ENCODE measurements at places on chromosomes 5 and 9.

GRCh38 chr5:78544561-78545201, 103.9 kb downstream of the LHFPL2 start:
- no peak for DNase-seq

GRCh38 chr5:160198841-160199409, 30.4 kb upstream of the FABP6 start:
- DNase-seq: no peak

DNA sequence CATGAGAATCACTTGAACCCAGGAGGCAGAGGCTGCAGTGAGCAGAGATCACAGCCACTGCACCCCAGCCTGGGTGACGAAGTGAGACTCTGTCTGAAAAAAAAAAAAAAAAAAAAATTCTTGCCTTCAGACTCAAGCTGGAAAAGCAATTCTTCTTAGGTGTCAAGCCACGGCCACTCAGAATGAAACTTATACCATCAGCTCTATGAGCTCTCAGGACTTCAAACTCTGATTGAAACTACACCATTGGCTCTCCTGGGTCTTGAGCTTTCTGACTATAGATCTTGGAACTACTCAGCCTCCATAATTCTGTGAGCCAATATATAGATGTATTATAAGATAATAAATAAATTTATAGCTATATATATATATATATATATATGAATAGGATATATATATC, 12.9 kb upstream of the FGF10 start:
- no peak for DNase-seq

DNA sequence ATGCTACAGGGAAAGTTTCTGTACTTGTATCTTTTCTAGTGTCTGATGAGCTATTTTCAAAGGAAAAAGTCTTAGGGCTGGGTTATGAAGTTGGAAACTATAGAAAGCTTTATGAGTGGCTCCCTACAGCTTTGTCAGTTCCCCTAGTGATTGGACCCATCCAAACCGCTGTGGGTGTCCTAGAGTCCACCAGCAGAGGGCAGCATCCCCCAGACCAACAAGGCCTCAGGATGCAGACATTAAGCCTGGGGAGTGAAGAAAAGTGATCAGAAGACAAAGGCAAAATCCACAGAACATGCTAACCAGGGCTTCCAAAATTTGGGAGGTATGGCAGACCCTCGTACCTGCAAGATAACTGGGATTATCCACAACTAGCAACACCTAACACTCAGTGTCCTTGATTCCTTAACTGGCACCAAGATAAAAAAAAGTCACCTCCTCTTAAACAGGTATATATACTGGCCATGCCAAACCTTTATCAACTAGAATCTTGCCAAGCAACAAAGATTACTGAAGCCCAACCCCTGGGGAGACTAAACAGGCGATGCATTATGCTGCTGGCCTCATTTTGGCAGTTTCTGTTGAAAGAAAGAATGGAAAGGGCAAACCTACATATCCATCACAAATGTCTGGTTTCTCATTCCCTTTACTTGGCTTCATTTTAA, 110.4 kb upstream of the NR5A1 start:
- peak; percentile 84 for DNase-seq

DNA sequence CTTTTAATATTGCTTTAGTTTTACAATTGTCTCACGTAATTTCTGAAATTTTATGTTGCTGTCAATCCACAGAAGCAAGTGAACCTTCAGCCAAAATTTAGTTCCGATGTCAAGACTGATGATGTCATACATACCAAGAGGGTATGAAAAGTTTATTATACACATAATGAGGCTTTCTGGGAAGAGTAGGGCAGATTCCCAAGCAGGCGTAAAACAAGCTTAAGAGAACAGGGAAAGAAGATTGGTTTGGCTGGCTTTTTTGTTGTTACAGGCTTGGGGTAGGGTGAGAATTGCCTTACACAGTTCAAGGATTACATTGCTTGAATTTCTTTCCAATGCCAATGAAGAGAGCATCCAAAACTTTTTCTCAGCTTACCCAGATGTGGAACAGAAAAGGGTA, 1962.9 kb upstream of the CDH6 start:
- no peak for DNase-seq

DNA sequence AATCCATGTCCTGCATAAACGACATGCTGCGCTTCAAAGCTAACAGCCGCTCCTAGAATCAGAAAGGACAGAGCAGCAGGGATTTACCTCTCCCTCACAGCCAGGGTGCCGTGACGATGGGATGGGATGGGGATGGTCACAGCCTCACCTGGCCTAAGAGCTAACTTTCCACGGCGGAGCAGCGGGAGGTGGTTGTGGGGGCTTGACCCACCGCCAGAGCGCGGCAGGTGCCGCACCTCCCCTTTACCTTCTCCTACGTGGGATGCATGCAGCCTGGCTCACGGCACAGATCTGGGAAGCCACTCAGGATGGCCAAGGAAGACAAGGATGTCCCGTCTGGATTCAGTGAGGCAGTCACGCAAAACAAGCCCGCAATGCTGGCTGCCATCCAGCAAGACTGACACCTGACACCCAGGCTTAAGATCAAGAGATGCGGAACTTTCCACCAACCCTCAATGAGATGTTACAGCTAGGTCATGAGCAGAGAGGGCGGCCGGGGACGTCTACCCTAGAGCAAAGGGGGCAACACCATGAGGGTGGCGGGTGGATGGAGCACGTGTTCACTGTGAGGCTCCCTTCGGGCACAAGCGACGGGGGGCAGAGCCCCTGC, 5.8 kb downstream of the BRD9 start:
- DNase-seq: peak; percentile 70

GRCh38 chr5:136133222-136133921, 727 bp downstream of the SMAD5 start:
- no peak for DNase-seq

DNA sequence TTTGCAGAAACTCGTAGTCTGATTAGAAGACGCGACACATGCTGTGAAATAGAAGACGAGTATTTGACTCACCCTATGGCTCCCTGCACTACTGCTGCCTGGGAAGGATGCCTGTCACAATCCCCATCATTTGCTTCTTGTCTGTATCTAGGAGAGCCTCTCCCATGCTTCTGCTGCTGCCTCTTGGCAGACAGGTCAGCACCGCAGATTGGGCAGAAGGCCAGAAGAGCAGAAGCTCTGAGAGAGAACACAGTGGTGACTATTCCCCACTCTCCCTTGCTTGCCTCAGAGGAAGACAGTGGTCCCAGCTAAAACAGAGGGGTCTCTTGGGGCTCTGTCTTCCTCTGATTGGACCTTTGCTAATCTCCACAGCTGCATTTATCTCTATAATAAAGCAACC, 84.0 kb upstream of the SMIM32 start:
- no peak for DNase-seq

GRCh38 chr5:152303841-152304240, 101.2 kb downstream of the NMUR2 start:
- peak; percentile 64 for DNase-seq

GRCh38 chr5:142527664-142528295, 158.1 kb downstream of the FGF1 start:
- peak; percentile 77 for DNase-seq

DNA sequence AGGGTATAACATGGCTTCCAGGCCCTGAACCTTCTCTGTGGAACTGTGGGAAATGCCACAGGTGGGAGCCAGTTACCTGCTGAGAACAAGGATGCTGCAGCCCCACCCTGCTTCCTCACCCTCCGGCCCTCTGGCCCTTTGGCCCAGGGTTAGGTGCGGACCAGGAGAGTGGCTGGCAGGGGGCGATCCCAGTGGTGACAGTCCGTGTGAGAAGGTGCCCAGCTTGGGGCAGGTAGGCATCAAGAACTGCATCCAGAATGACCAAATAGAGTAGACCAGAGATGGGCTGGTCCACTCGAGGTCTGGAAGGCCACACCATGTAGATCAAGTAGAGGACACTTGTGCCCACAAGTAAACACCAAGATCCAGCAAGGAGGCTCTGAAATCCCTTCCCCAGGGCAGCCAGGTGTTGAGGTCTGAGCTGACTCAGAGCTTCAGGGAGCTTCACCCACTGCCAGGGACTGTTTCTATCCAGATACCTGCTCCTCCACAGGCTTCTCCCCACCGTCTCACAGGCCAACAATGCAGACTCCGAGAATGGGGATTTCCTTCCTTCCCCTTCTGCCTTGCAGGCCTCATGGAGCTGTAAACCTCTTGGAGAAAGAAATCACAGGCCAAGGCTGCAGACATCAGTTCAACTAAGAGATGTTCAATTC, 61.4 kb upstream of the ZSWIM6 start:
- no peak for DNase-seq

- peak; percentile 62 for DNase-seq
These were observed 95.9 kb upstream of the TNC start for GRCh38 chr9:115213818-115214334.

DNA sequence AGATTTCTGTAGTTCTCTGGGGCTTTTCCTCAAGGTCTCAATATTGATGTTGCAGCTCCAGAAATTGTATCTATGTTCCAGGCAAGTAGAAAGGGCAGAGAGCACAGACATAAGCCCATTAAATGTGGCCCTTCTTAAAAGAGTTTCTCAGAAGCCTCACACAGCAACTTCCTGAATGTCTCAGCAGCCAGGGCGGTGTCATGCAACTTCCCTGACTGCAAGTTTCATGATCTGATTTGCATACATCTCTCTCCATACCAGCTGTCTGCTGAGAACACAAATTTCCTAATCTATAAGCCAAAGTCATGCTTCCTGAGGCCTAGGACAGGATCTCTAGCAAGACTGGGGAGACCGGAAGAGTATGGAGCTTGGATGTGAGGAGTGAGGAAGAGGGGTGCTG, 13.0 kb downstream of the RGS7BP start:
- no peak for DNase-seq

DNA sequence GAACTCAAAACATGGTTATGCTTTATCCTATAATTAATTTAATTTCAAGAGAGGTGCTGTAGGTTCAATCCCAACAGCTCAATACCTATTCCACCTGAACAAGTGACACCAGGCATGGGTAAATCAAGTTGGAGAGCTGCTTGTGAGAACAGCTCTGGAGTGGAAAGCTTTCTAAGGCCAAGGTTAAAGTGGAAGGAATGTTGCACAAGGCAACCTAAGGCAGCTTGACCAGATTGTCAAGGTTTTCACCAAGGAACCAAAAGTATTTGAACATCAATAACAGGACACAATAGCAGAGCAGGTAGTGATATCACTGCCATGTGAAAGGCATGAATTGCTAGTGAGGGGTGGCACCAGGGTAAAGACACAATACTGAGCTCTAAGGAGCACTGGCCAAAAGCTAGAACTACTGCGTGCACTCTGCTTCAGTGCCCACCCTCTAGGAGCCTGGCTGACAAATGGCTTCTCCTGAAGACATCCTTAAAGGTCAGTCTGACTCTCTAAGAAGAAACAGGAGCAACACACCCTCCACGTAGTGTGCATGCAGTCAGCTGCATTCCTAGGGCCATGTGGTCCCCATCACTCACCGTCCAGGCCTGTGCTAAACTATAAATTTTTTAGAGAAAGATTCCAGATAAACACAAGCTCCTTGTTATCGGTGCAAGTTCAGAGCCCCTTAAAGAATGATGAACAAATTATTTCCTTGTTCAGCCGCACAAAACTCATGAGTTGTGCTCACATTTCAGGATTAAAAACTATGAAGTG, 677.7 kb upstream of the KLF4 start:
- DNase-seq: no peak

DNA sequence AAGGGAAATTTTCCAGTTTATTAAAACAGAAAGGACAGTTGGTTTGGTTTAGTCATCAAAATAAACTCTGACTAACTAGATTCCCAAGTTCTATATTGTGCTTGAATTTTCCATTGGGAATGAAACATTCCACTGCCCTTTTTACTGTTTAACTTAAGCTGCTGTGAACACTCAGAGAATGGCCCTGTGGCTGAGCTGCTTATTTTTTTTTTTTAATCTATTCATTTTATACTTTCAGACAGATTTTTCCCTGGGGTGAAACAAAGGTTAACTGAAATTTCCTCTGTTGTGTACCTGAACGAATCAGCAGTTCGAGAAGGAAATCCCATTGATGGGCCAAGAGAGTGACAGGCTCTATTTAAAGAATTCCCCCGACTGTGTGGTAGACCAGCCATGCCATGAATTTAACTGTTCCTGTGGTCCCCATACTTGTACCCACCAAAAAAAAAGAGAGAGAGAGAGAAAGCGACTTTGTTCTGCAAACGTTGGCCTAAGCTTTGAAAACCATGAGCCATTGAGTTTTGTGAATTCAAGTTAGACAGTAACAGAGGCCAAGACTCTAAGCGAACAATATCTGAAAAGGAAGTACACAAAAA, 138.7 kb upstream of the GRHPR start:
- peak; percentile 58 for DNase-seq

DNA sequence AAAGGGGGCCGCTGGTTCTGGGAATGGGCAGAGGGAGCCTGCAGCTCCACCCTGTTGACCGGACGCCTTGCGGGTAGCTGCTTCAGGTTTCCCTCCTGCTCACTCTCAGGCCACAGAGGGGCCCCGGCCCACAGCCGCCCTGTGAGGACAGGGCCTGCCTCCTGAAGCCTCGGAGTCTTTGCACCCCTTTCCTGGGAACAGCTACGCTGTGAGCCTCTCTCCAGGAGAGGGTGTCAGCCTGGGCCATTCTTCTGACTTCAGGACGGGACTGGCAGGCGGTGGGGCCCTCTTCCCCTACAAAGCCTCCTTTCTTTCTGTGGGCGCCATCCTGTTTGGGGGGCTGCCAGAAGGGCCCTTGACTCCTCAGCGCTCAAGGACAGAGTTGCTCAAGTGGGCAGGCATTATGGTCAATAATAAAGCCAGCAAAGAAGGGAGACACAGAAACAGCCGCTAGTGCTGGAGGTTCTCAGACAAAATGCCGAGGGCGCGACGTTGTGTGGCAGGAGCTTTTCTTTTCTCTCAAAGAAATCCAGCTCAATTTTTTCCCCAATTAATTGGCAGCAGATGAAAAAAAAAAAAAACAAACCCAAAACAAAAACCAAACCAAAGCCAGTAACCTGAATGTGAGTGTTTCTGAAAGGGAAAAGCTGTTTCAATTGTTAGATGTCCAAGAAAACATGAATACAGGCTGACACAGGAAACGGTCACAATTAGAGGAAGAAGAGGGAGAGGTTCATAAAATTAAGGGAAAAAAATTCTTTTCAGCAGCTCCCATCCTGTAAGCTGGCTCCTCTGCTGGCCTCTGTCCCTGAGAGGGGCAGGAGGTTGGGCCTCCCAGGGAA, 12.8 kb upstream of the SLC25A51 start:
- peak; percentile 66 for DNase-seq

- DNase-seq: no peak
These were observed 714.8 kb downstream of the TLR4 start for GRCh38 chr9:118418887-118419565.

DNA sequence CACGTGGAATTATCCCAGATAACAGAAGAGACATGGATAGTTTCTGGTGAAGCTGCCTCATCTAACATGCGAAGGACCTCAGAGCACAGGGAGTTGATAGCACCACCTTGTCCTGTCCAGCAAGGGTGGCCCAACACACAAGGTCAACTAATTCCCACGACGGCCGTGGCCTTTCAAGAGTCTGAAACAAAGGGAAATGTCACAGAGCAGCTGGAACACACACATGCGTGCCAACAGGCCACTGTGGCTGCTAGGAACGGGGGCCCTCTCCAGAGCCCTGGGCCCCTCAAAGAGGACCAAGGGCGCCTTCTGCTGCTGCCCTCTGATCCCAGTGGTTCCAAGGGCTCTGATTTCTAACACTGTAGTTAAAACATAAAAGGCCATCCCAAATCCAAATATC, 50.7 kb downstream of the SECISBP2 start:
- peak; percentile 11 for DNase-seq
